ENCODE measurements at places on chromosomes 5 and 9.
A peak's percentile ranks its signal among the peaks of the same experiment; 100 is the strongest.

DNA sequence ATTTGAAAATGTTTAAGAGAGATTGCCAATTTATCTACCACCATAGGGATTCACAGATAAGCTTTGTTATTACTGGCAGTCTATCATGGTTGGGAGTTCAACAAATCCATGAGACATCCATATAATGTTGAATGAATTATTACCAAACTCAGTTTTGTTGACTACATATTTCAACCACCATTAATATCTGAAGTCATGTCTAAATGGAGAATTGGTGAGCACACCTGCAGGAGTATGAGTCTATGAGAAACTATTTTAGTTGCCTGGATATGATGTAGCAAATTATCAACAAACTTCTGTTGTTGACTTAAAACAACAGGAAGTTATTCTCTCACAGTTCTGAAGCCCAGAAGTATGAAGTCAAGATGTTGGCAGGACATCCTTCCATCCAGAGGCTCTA, 126.8 kb upstream of the FBXL7 start:
- no peak for DNase-seq

DNA sequence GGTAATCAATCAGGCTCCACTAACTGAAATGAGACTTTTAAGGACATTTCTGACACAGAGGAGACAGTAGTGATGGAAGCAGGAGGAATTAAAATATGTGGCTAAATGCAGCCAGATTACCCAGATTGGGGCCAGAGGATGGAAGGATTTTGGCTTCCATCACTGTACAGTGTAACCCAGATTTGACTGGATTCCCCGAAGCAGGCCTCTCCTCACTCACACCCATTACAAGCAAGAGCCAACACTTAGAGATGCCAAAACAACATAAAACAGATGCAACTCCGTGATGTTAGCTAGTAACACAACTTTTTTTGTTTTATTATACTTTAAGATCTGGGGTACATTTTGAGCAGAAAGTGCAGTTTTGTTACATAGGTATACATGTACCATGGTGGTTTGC, 17.6 kb downstream of the TEK start:
- no peak for DNase-seq

DNA sequence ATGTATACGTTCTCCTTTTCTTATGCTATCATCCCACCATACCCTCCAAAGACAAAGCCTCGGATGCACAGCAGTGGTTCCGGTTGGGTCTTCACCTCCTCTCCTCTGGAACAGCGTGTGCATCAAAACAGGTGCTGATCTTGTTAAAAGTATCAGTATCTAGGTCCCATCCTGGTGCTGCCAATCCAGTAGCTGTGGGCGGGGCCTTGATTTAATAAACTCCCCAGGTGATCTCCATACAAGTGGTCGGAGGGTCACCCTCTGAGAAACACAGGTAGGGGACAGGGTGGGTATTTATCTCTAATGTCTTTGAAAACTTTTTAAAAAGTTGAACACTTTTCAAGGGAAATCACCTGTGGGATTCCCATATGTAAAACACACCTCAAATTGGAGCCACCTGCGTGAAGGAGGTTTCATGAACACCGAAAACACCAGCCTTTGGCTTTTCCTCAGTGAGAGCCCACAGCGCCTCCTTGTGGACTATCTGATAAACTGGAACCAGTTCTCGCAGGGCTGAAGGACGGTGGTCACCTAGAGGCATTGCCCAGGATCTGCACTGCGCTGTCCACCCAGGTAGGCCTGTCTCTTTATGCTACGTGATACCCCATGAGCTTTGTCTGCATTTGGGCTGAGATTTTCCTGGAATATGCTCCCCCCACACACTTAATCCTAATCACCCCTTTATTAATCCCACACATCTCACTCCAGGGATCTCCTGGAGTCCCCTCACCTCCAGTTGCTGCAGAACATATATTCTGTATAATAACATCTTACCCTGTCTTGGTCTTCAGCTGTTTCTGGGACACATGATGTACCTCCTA, 80.5 kb upstream of the EPB41L4B start:
- peak; percentile 5 for DNase-seq

- no peak for DNase-seq
Measured at GRCh38 chr5:1453613-1454012, 8.4 kb upstream of the SLC6A3 start.

- DNase-seq: no peak
Measured at GRCh38 chr5:73441378-73441777, 7.2 kb downstream of the FOXD1 start.
